ENCODE measurements at places on chromosomes 12 and 14.
A peak's percentile ranks its signal among the peaks of the same experiment; 100 is the strongest.

- ATAC-seq, result no peak
Measured at GRCh38 chr12:27578689-27579372, 54.8 kb downstream of the PPFIBP1 start.

DNA sequence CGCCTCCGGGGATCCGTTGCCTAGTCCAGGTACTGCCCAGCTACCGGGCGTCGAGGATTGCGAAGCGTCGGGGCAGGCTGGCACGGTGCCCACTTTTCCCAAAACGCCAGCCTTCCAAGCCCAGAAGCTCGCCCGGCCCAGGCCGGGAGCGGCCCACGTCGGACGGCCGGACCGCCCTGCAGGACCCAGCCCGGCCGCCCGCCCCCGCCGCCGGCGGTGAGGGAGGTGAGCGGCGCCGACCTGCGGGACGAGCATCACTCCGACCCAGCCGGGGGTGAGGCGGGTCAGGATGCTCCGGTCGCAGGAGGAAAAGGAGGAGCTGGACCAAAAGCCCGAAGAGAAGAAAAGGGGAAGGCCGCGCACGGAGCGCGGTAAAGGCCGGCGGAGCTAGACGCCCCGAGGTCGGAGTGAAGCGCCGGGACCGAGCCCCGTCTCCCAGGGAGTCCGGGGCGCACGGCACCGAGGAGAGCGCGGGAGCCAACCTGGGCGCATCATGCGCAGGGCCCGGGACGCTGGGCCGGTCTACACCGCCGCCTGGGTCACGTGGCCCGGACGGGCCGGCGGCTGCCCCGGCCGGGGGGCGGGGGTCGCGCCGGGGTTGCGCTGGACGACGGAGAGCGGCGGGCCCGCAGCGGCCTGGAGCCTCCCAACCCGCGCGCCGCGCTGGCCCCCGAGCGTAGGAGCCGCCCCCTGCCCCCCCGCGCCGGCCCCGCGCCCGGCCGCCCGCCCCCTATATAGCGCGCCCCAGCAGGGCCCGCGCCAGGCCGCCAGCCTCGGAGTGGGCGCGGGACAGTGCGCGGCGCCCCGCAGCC lies at the start of gene AQP5:
AQP5 (plus strand) TSS at position 762 of the 812 bp plus-strand sequence. CDS start 146 bp downstream, outside the sequence.
- ATAC-seq, result no peak

- no peak for ATAC-seq
Measured at GRCh38 chr14:73722581-73722980, 8.4 kb upstream of the PNMA1 start.

DNA sequence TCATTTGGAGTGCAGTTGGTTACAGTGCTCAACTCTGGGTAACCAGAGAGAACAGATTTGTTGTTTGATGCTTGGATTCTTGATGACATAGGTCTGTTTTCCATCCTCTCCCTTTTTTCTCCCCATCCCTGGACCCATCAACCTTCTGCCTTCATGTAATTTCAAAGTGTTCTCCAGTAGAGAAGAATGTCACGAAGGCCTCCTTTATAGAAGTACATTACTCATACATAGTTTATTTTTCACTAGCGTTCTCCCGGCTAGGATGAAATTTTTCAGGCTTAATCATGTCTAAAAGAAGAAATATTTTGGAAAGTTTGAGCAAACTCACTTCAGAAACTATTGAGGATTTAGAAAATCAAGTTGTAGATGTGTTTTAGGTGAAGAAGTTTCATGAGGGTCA lies 20.9 kb upstream of the APPL2 start:
- peak; percentile 61 for ATAC-seq

- ATAC-seq, result no peak
Measured at GRCh38 chr12:120690083-120690450, 3.1 kb downstream of the MLEC start.

- no peak for ATAC-seq
Measured at GRCh38 chr12:119229837-119230236, 51.1 kb downstream of the HSPB8 start.

GRCh38 chr12:166425-167075 lies 47.4 kb downstream of the SLC6A12 start:
- no peak for ATAC-seq

DNA sequence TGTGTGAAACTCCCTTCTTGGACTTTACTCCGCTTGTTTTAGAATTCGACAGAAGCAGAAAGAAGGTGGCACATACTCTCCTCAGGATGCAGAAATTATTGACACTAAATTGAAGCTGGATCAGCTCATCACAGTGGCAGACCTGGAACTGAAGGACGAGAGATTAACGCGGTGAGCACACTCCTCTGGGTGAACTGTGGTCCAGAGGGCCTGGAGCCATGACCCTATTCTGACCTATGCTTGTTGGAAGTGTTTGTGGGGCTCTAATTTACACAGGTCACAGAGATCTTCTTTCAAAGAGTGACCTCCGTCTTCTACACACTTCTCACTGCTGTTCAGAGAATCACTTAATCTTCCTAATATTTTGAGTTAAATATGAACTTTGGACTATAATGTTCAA lies 72.5 kb upstream of the MYF6 start:
- no peak for ATAC-seq

- no peak for ATAC-seq
Measured at GRCh38 chr12:127685931-127686330, 581.0 kb upstream of the TMEM132C start.

GRCh38 chr12:47824198-47824597 lies 4.5 kb upstream of the HDAC7 start:
- no peak for ATAC-seq

DNA sequence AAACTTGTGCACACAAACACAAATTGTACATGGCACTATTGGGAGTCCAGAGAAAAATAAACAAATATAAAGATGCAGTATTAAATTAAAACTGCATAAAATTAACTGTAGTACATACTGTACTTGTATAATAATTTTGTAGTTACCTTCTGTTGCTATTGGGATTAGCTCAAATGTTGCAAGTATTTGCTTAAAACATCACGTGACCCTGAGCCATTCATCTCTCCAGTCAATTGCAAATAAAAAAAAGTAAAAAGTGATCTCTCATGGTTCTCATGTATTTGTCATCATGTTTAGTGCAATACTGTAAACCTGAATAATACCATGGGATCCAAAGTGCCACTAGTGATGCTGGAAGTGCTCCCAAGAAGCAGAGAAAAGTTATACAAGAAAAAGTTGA lies 88.1 kb upstream of the NAV3 start:
- no peak for ATAC-seq

- ATAC-seq, result no peak
Measured at GRCh38 chr12:132095520-132096409, 48.4 kb downstream of the DDX51 start.

GRCh38 chr14:38121320-38122020 lies 86.2 kb upstream of the SSTR1 start:
- ATAC-seq, result no peak

DNA sequence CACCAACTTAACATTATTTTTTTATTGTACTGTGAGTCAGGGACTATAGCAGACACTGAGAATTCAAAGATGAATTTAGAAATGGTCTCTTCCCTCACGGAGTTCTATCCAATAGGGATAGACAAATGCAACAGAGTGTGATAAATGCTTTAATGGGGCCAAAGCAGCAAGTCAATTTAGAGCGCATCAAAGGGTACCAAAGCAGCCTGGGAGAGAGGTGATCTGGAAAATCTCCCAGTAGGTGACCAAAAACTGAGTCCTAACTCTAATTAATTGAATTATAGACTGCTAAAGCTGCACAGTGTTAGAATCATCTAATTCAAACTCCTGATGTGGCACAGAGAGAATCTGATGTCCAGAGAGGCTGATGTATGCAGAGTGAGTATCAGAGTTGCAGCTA lies 2.6 kb downstream of the LIN7A start:
- ATAC-seq, result no peak

DNA sequence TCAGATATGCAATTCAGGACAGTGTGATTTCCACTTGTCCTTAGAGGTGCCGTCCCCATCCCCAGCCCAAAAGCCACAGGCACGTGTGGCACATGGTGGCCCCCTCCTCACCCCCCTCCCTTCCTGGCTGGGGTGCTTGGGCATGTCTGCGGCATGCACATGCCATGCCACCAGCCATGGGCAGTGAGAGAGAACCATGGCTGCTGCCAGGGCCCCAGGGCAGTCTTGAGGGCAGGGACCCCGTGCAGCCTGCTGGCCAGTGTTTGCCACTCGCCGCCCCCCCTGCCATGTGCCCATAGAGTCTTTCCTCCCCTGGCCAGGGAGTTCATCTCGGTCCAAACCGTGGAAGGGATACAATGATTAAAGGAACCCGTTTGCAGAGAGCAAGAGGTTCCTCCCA lies 41.5 kb downstream of the TNFAIP2 start:
- ATAC-seq, result no peak

DNA sequence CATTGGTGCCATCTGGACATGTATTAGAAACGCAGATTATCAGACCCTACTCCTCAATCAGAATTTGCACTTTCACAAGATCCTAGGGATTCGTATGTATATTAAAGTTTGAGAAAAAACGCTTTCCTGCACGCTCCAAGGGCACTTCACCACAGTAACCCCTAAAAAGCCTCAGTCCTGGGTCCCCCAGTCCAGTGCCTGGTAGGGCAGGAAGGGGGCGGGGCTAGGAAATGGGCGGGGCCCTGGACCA lies 369 bp downstream of the DEPDC4 start:
- ATAC-seq, result peak; percentile 89

- peak; percentile 66 for ATAC-seq
Measured at GRCh38 chr12:116466536-116466935, 92.6 kb upstream of the MAP1LC3B2 start.

DNA sequence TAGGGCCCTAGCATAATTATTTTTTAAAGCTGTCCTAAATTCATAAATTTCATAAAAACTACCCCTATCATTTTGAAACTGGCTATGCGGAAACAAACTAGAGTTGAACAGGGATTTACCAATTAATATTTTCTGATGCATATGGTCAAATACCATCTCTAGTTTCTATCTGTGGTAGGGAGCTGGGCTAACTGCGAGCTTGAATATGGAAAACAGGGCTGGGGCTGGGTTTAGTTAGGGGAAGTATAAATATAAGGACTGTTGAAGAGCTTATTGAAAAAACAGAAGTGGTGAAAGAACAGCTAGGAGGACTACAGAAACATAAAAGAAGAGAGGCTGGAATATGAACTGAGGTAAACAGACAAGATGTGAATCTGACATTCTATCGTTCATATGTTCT lies 91.8 kb downstream of the SLC38A1 start:
- no peak for ATAC-seq

GRCh38 chr14:77125281-77125801 lies 16.2 kb downstream of the ZDHHC22 start:
- ATAC-seq, result no peak

DNA sequence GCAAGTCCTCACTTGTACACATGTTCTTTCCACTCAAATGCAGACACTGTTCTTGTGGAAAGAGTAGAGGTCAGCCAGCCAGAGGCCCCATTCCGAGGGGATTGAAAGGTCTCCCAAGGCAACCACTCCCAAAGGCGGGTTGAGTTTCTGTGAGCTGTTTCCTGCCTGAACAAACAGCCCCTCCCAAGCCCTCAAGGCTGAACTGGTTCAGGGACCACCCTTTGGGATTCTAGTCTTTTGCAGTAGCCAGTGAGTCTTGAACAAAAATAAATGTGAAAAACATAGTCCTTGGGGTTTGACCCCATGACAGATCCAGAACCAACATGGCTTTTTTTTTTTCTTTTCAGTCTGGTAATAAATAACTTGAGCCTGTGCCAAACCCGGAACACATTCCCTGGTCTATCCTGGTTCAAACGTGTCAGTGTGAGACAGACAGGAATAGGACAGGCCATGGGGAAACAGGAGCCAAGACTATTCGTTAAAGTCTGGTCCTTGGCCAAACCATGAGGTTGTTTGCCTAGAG lies 17.6 kb upstream of the STK38L start:
- ATAC-seq, result no peak

DNA sequence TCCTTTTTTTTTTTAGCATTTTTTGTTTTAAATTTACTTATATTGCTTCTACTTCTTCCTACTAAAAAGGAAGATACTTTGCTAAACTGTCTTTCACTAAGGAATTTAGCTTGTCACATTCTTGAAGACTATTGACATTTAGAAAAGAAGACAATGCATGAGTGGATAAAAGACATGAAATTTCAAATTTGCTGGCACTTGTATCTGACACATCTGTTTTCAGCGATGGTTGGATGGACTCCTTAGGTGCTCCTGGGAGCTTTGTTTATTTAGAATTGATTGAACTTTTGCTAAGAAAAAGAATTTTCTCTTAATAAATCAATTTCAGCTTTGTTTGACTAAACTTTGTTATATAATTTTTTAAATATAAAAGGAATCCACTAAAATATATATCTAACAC lies 3.3 kb upstream of the KERA start:
- ATAC-seq, result no peak

DNA sequence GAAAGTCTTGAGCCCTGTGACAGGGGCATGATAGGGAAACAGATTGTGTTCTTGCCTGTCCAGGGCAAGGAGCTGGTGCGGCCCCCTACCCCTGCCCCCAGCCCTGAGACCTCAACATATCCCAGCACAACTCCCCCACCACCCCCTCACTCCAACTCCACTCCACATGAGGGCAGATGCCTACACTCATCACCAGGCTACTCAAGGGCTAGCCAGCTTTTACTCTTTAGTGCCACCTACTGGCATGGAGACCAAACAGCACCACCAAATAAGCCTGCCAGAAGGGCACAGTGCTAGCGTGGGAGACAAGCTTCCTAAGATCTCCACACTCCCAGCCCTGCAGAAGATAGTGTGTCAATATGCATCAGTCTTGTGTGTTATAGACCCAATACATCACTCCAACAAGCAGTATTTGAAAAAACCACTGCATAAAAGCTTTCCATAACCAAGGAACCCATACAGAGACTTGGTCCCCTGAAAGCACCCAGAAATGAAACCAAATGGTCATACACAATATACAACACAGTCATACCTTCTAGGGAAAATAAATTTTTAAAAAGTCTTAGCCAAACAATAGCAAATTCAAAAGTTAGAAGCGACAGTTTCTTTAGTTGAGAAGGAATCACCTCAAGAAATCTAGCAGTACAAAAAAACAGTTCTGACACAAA lies 154.4 kb downstream of the KCNK10 start:
- ATAC-seq, result peak; percentile 87

DNA sequence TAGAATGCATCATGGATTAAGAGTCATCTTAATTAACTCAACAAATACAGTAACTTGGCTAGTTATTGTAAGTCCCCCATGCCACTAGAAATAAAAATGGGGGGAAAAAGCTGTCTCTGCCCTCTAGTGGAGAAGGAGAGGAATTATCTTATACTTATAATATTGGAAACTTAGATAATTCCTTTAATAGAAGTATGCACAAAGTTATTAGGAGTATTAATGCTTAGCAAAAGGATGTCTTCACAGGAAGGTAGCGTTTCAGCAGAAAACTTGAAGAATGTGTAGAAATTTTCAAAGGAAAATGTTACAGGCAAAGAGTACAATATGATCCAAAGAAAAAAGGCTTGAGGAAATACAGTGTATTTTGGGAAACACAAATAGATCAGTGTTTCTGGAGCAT lies 19.8 kb downstream of the OR5AU1 start:
- peak; percentile 54 for ATAC-seq
